NCI-H2081 treated with DMSO at 0.1 percent for 48 hours (cell line): ENCODE measurements at places on chromosomes 13 and 19.
A peak's percentile ranks its signal among the peaks of the same experiment; 100 is the strongest.

DNA sequence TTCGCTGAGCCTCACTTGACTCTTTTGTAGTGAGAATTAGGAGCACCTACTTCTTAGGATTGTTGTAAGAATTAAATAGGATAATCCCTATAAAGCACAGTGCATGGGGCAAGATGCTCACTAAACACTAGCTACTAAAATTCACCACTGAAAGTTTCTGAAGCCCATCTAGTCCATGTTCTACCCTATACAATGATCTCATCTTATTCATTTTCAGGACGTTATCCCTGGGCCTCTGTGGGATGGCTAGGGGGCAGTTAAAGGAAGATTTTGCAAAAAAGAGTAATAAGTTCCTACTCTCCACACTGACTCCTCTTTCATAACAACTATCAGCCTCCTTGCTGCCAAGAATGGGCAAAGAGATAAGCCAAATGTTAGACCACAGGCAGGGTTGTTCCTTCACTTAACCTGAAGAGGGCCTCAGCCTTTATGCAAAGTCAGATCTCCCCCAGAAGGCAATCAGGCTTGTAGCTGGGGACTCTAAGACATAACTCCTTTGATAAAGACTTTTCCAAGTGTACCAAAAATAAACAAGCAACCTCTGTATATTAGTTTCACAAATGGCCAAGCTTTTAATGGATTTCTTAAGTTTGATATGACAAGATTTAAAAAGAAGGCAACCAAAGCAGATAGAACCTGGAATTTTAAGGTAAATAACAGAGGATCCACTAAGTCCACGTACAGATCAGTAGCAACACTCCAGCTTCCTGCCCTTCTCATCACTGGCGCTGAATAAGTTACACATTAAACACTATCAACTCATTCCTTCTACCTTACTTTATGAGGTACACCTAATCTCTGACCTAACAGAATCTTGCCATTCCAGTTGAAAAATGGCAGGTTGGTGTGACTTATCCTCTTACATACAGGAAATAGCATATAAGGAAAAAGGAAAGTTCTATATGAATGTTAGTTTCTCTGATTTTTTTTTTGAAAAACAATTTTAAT lies 44.4 kb downstream of the ELF1 start:
- DNase-seq: no peak

GRCh38 chr13:110420626-110421025 lies 113.5 kb downstream of the COL4A2 start:
- no peak for DNase-seq

DNA sequence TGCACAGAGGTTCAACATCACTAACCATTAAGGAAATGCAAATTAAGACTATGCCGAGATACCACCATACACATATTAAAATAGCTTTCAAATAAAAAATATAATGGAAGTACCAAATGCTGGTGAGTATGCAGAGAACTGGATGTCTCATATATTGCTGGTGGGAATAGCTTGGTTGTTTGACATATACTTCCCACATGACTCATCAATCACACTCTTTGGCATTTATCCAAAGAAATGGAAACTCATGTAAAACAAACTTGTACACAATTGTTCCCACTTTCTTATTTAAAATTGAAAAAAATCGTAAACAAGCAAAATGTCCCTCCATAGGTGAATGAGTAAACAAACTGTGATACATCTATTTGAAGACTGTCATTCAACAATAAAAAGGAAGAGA lies 982.6 kb upstream of the ATXN8OS start:
- DNase-seq: no peak

DNA sequence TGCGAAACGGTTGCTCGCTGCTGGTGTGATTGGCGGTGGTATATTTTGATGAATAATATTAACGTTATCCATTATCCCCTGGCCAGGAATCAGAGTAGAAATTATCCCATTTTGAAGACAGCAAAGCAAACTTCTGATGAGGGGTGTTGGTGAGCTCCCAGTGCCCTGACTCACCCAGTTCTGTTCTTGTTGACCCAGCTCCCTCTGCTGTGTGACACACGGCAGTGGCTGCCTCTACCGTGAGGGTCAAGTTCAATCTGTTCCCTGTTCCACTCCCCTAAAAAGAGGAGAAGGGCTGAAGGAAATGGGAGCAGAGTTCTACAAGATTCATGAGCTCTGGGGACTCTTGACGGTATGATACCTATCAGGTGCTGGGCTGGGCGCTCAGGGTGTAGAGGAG lies 2.0 kb downstream of the CAMSAP3 start:
- no peak for DNase-seq

DNA sequence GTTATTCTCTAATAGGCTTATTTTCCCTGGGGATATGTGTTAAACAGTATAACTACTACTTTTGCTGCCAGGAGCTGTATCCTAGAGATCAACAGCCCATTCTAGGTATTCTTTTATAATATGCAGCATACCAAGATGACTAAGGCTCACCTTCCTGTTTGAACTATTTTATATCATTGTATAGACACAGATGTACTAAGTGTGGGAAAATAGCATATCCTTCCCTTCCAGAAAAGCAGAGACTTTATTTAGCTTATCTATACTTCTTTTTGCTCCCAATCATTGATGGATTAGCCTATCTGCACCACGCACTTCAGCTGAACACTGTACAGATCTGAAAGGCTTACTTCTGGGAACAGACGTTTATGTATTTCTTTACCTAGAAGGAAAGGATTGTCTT lies 82.6 kb downstream of the MAB21L1 start:
- DNase-seq: no peak

DNA sequence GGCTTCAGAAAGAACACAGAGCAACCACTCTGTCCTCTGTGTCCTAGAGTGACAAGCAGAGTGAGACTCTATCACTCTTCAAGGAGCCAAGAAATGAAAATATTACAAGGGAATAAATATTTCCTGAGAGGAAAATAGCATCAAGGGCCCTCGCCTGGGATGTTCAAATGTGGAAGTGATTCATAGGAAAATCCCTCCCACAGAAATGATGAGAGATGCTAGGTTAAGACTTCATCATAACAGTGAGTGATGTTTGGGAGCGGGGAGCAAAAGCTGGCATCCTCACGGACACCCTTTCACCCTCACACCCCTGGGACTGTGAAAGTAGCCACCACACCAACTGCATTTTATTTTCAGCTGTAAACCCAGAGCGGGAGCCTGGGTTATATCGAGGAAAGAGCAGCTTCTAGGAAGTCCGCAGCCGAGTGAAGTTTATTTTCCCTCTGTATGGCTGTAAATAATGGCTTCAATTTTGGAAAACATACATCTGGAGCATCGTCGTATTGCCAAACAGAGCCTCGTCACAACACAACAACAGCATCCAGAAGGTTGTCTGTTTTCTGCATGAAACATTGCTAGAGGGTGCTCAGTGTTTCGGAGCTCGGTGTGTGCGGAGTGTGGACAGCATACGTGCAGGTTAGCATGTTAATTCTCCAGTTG lies 54.8 kb downstream of the DLEU7 start:
- no peak for DNase-seq

DNA sequence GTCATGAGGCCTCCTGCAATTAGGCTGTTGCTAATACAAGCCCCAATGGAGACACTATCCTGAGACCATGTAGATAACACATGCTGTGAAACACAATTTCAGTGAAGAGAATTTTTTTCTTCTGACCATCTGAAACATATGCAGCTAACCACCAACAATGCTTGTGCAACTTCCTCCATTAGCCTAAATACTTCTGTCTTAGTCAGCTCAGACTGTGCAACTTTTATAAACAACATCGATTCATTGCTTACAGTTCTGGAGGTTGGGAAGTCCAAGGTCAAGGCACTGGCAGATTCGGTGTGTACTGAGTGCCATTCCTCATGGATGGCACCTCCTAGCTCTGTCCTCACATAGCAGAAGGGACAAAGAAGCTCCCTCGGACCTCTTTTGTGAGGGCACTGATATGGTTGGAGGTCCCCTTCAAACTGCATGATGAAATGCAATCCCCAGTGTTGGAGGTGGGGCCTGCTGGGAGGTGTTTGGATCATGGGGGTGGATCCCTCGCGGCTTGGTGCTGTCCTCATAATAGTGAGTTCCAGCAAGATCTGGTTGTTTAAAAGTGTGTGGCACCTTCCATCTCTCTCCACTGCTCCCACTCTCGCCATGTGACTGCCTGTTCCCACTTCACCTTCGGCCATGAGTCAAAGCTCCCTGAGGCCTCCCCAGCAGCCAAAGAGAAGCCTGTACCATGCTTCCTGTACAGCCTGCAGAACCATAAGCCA lies 27.7 kb downstream of the STK24 start:
- DNase-seq: no peak

- no peak for DNase-seq
Measured at GRCh38 chr19:18264971-18265540, 9.2 kb downstream of the IQCN start.

DNA sequence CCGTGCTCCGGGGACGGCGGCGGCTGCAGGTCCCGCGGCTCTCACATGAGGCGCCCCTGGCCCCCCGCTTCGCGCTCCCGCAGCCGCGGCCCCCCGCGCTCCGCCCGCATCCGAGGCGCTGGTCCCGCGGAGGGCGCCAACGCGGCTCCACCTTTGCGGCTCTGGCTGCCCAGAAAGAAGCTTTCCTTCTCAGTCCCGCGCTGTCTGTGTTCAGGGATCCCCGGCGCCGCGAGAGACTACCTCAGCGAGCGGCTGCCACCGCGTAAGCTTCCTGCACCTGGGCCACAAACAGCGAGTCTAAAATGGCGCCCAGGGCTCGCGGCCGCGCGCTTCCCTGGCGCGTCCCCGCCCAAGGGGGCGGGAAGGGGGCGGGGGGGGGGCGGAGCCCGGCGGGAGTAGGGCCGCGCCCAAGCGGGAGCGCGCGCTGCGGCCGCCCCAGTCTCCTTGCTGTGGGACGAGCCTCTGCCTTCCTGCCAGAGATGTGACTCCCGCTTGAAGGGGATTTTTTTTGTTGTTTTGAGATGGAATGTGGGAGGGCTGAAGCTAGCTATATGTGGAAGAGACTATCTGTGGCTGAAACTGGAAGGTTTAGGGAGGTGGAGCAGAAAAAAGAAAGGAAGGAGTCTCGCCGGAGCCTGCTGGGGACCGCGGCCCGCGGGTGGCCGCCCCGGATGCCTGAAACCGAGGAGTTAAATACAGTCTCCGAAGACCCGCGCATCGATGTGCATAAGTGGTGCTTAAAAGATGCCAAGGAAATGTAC lies at the start of gene FBXL3:
FBXL3 (minus strand) TSS at position 299 of the 761 bp plus-strand sequence. CDS start 5,299 bp downstream, outside the sequence.
- DNase-seq: peak; percentile 43

DNA sequence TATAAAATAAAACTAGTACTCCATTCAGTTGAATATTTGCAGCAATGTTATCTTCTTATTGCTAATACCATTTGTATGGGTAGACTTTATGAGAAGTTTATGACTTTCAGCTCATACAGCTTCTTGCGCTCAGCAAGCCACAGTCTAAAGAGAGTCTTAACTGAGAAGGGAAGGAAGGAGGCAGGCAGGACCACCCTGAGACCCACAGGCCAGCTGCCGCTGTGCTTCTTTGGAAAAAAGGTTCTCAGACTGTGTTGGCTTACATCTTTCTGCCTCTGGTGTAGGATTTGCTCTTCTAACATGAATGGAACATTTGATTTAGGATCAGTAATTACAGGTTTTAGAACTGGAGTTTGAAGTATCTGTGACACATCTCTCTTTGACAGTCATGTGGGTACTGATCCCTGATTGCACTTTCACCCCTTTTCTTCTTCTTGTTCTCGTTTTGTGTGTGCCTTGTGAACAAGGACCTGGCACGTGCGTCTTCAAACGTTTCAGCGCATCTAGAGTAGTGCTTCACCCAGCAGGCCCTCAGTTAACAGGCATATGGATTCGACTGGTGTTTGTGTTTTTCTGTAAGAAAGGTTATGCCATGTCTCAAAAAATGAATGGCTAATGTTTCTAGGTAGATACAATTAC lies 7.1 kb upstream of the GPR18 start:
- DNase-seq: no peak

GRCh38 chr19:29798774-29799497 lies 12.9 kb upstream of the CCNE1 start:
- DNase-seq: no peak

- no peak for DNase-seq
Measured at GRCh38 chr13:72164811-72165210, 297.8 kb upstream of the DACH1 start.

- DNase-seq: no peak
Measured at GRCh38 chr19:19463348-19464117, 51.8 kb downstream of the TSSK6 start.

DNA sequence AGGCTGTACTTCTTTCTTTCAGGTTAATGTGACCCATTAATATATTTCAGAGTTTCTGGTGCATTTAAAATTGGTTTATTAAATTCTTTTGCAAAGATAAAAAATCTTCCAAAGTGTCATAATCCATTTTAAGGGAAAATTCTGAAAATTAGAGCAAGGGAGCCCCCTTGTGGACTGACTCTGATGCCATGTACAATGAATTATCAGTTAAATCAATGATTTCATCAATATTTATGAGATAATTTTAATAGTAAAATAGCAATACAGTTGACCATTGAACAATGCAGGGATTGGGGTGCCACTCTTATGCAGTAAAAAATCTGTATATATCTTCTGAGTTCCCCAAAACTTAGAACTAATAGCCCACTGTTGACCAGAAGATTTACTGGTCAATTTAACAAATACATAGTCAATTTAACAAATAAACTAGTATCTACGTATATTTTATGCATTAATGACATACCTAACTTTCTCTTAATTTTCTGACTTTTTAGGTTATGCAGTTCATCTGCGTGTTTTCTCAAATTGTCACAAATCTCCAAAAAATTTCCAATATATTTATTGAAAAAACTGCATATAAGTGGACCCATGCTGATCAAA lies 479.1 kb upstream of the MIR17HG start:
- no peak for DNase-seq

DNA sequence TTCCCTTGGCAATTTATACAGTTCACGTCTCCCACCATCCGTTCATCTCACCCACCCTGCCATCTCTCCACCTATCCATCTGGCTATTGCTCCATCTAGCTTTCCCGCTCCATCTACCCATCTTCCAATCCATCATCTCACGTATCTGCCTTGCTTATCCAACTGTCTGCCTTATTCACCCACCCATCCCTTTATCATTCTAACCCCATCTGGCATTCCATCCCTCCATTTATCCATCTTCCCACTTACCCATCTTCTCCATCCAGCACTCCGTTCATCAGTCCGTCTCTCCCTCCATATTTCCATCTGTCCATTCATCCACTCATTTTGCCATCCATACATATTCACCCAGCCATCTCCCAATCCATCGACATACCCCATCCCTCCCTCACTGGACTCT lies 10.0 kb downstream of the RPS16 start:
- DNase-seq: no peak
